Right lobe of liver (tissue), 6 donors: ENCODE measurements at places on chromosomes 12 and 14.

GRCh38 chr12:62297321-62297720, 37.1 kb downstream of the USP15 start:
- H3K27me3 ChIP-seq: no peaks in the 10 kb centered on the region
- no peak for DNase-seq
- H3K4me3 ChIP-seq: no peak overlapping the region
- H3K4me1 ChIP-seq: no peaks in the 10 kb centered on the region

DNA sequence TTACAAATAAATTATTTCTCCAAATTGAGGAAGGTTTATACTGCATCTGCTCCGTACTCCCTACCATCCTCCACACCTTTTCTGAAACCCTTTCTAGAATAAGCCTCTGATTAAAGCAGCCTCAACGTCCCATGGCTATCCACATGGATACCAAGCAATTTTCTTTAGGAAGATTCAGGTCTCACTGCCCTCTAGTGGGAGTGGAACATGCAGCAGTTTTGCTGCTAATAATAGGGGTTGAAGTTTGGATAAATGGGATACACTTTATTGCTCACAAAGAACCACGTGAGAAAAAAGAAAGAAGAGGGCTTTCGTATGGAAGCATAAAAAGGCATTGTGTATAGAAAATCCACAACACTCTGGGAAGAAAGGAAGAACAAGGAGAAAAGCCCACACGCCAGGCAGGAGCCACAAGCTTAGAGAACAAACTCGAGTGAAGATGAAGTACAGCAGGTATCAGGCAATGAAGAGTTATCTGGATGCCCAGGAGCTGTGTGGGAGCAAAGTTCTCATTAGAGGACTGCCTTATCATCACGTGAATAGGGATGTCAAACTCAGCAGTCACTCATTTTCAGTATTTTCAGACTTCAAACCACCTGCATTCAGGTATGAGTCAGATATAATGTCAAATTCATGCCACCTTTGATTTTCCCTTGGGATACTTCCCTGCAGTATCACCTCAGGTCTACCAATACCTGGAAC, 45.8 kb downstream of the CCER1 start:
- H3K27ac ChIP-seq: no peak overlapping the region
- no peaks in the 10 kb centered on the region for H3K27me3 ChIP-seq
- no peaks in the 10 kb centered on the region for H3K36me3 ChIP-seq
- H3K4me1 ChIP-seq: no peaks in the 10 kb centered on the region

DNA sequence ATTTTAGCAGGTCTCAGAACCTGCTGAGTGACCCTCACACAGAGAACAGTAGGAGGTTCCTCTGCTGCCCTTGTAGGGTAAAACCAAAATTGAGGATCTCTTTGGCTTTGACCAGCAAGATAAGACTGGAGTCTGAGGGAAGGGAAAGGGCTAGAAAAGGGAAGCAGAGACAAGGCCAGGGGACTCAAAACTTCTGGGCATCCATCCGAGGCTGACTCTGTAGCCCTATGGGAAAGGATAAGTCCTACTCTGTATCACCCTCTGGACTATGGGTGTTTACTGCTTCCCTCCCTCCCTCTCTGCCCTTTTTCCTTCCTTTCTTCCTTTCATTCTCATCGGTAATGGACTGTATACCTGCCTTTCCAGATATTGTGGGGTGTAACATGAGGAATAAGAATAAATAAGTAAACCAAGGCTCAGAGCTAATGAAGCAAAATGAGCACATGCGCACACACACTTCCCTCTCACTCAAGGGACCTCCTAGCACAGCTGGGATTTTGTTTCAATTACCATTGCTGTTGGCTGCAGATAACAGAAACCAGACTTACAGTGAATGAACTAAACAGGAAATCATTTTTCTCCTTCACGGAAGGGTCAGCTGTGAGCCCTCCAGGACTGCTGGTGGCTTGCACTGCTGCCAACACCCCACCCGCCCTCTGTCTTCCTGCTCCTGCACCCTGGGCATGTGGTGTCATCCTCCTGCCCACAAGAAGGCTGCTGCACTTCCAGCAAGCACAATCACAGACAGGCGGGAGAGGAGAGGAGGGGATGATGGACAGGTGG, 404.4 kb upstream of the CCDC196 start:
- no peaks in the 10 kb centered on the region for H3K36me3 ChIP-seq
- no peaks in the 10 kb centered on the region for H3K27me3 ChIP-seq
- H3K27ac ChIP-seq: no peak overlapping the region
- H3K4me3 ChIP-seq: no peak overlapping the region
- H3K4me1 ChIP-seq: no peaks in the 10 kb centered on the region

GRCh38 chr12:46946137-46946536, 120.3 kb upstream of the SLC38A4 start:
- H3K36me3 ChIP-seq: no peaks in the 10 kb centered on the region
- H3K4me3 ChIP-seq: no peak overlapping the region
- H3K4me1 ChIP-seq: no peaks in the 10 kb centered on the region
- no peak overlapping the region for H3K27ac ChIP-seq
- DNase-seq: no peak

GRCh38 chr12:127690161-127690560, 576.8 kb upstream of the TMEM132C start:
- no peaks in the 10 kb centered on the region for H3K36me3 ChIP-seq
- H3K4me3 ChIP-seq: no peak overlapping the region
- H3K4me1 ChIP-seq: no peaks in the 10 kb centered on the region
- no peak overlapping the region for H3K27ac ChIP-seq
- no peaks in the 10 kb centered on the region for H3K27me3 ChIP-seq

DNA sequence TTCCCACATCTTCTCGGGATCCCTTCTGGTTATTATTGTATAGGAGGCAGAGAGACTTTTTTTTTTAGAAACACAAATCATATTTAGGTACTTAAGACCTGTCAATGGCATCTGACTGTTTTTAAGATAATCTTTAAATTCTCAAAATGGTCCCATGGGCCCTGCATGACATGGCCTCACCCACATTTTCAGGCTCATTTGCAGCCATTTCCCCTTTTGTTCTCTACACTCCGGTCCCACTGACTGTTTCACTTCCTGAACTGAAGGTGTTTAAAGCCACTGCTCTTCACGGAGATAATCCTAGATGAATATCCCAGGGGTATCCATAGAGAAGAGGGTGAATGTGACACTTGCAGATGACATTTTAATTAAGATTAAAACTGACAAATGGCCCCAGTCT, 12.3 kb upstream of the C12orf71 start:
- no peaks in the 10 kb centered on the region for H3K4me1 ChIP-seq
- H3K27me3 ChIP-seq: no peaks in the 10 kb centered on the region
- no peaks in the 10 kb centered on the region for H3K36me3 ChIP-seq
- no peak for DNase-seq
- H3K4me3 ChIP-seq: no peak overlapping the region
- no peak overlapping the region for H3K27ac ChIP-seq

DNA sequence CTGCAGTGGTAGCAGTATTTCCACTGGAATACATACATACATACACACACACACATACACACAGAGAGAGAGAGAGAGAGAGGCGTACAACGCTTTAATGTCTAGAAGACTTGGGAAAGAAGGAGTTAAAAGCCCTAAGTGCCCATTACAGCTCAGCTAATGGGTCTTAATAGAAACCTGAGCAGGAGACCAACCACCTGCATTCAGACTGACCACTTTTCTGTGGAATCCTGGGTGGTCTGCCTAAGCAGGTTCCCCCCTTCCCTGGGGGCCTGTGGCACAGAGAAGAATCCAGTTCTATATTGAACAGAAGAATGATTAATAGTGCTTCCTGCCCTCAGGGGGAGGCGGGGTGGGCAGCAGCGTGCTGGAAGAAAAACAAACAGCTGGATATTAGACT, 312.4 kb upstream of the PRKD1 start:
- DNase-seq: no peak
- no peaks in the 10 kb centered on the region for H3K4me1 ChIP-seq
- H3K27ac ChIP-seq: no peak overlapping the region
- no peaks in the 10 kb centered on the region for H3K27me3 ChIP-seq
- H3K36me3 ChIP-seq: no peaks in the 10 kb centered on the region

DNA sequence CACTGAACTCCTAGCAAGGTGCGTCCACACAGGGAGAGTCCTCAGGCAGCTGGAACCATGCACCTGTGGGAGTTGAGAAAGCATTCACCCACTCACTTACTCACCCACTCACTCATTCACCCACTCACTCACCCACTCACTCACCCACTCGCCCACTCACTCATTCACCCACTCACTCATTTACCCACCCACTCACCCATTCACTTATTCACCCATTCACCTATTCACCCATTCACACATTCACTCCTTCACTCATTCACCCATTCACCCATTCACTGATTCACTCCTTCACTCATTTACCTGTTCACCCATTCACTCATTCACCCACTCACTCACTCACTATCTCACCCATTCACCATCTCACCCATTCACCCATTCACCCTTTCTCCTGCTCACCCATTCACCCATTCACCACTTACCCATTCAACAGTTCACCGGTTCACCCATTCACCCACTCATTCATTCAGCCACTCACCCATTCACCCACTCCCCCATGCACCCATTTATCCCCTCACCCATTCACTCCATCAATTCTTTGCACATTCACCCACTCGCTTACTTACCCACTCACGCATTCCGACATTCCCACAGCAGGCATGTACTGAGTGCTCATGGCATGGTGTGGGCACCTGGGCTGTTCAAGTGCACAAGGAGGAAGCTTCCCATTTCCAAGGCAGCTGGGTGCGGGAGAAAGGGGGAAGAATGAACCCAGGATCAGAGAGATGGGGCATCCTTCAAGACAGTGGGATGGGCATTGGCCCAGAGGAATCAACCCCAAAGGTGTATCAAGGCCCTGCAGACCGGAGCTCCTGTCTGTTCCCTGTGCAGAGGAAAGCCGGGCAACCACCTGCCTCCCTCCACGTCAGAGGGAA, 135.2 kb upstream of the C14orf180 start:
- no peaks in the 10 kb centered on the region for H3K27me3 ChIP-seq
- H3K4me1 ChIP-seq: no peaks in the 10 kb centered on the region
- H3K4me3 ChIP-seq: no peak overlapping the region
- H3K27ac ChIP-seq: no peak overlapping the region
- no peak for DNase-seq
- H3K36me3 ChIP-seq: no peaks in the 10 kb centered on the region

DNA sequence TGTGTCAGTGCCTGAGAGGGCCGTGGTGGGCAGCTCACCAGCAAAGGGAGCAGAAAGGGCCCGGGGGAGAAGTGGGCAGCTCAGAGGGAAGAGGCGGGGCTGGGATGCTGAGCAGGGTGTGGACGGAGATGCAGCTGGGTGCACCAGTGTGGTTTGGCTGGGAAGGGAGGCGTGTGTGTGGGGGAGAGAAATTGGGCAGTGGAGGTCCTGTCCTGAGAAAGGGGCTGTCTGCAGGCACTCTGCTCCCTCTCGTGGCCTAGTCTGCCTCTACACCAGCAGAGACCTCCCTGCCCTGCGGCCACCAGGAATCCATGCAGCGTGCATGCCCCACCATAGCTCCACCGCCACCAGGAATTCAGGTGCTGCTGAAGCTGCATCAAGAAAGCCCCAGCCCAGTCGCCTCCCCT, 6.4 kb downstream of the TMEM121 start:
- DNase-seq: peak; percentile 39
- no peaks in the 10 kb centered on the region for H3K36me3 ChIP-seq
- no peaks in the 10 kb centered on the region for H3K4me1 ChIP-seq
- no peak overlapping the region for H3K4me3 ChIP-seq
- no peak overlapping the region for H3K27ac ChIP-seq
- no peaks in the 10 kb centered on the region for H3K27me3 ChIP-seq

DNA sequence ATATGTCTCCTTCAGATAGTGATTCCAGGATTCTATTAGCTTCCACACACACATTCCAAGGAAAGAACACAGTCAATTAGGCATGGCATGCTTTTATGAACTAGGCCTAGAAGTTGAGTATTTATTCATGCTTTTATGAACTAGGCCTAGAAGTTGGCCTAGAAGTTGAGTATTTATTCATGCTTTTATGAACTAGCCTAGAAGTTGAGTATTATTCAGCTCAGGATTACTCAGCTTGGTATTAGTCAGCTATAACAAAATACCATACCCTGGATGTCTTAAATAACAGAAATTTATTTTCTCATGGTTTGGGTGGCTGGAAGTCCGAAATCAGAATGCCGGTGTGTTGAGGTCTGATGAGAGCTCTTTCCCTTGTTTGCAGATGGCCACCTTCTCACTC, 442.7 kb upstream of the FLRT2 start:
- no peak overlapping the region for H3K27ac ChIP-seq
- H3K36me3 ChIP-seq: no peaks in the 10 kb centered on the region
- H3K4me3 ChIP-seq: no peak overlapping the region
- no peak for DNase-seq
- no peaks in the 10 kb centered on the region for H3K4me1 ChIP-seq

DNA sequence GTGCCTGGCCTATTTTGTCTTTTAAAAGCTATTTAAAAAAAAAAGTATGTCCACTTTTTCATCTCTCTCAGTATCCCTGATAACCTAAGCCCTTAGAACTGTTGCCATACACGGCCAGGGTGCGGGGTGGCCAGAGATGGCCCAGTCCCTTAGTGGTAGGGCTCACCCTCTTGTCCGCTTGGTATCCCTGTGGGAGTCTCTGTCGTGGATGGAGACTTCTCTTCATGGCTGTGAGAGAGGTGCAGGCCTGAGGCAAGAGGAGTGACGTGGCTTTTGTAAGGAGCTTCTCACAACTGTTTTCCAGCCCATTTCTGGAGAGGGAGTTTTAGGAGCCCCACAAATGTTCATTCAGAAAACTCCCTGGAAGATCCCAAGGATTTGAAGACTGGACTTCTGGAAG, 26.8 kb downstream of the XRCC3 start:
- no peaks in the 10 kb centered on the region for H3K4me1 ChIP-seq
- no peaks in the 10 kb centered on the region for H3K27me3 ChIP-seq
- H3K4me3 ChIP-seq: no peak overlapping the region
- peaks cover 56% of the 10 kb centered on the region for H3K36me3 ChIP-seq
- no peak overlapping the region for H3K27ac ChIP-seq
- no peak for DNase-seq

DNA sequence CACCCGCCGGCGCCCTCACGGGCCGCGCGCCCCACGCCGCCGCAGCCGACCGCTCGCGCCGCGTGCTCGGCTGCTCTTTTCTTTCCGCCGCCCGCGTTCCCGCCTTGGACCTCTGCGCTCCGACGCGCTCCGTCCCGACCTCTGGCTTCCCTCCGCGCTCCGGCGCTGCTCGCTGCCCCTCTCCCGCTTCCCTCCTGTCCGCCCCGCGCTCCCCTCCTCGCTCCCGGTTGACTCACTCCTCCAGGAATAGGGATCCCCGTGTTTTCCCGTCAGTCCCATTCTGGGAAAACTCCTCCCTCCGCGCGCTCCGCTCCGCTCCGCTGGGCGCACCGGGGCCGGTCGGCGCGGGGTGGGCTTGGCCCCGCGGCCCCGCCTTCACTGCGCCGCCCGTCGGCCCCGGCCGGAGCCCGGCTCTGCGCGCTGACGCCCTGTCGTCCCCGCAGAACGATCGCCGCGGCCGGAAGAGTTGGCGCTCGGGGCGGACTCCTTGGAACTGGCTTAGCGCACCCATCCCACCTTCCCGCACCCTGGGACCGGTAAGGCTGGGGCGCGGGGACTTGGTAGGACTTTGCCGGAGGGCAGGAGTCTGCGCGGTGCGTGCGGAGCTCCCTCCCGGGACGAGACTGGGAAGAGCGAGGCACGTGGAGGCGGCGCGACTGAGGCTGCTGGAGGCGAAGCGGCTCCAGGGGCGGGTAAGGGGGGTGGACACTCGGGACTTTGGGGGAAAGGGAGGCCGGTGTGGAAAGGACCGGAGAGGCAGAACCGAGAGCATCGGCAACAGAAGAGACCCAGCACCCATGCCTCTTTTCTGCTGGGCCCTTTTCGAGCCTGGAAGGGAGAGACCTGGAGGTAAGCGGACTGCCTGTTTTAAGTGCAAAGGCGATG, 550 bp downstream of the TEAD4 start:
- no peaks in the 10 kb centered on the region for H3K4me1 ChIP-seq
- H3K36me3 ChIP-seq: no peaks in the 10 kb centered on the region
- H3K27ac ChIP-seq: no peak overlapping the region
- peak overlapping the region; percentile 36 for H3K4me3 ChIP-seq
- no peaks in the 10 kb centered on the region for H3K27me3 ChIP-seq
